Dermis microvascular lymphatic vessel endothelial cell (primary cell): ENCODE measurements at places on chromosomes 3 and 15. TPM values are rescaled to one million over a fixed set of nuclear protein-coding genes. Genes with fewer than 3 reads are reported as not detected.

Gene STAB1
- total RNA-seq, result 117 and 330 TPM in 2 replicates

Gene CLDN11
- 77.5 and 185 TPM in 2 replicates for total RNA-seq

Gene TRIM71
- total RNA-seq, result under 0.01 TPM in 1 of 2 replicates, not detected in the other

Gene SIDT1
- total RNA-seq, result under 0.01 TPM in 1 of 2 replicates, not detected in the other
